ENCODE measurements at places on chromosomes 3 and 15.

GRCh38 chr15:31353931-31354330 is 27.3 kb downstream of the KLF13 start:
- no peak overlapping the region for H3K4me3 ChIP-seq
- no peak for DNase-seq
- peak overlapping the region; percentile 42 for H3K27ac ChIP-seq
- H3K4me1 ChIP-seq: peaks cover 38% of the 10 kb centered on the region
- H3K27me3 ChIP-seq: no peaks in the 10 kb centered on the region
- no peaks in the 10 kb centered on the region for H3K36me3 ChIP-seq

DNA sequence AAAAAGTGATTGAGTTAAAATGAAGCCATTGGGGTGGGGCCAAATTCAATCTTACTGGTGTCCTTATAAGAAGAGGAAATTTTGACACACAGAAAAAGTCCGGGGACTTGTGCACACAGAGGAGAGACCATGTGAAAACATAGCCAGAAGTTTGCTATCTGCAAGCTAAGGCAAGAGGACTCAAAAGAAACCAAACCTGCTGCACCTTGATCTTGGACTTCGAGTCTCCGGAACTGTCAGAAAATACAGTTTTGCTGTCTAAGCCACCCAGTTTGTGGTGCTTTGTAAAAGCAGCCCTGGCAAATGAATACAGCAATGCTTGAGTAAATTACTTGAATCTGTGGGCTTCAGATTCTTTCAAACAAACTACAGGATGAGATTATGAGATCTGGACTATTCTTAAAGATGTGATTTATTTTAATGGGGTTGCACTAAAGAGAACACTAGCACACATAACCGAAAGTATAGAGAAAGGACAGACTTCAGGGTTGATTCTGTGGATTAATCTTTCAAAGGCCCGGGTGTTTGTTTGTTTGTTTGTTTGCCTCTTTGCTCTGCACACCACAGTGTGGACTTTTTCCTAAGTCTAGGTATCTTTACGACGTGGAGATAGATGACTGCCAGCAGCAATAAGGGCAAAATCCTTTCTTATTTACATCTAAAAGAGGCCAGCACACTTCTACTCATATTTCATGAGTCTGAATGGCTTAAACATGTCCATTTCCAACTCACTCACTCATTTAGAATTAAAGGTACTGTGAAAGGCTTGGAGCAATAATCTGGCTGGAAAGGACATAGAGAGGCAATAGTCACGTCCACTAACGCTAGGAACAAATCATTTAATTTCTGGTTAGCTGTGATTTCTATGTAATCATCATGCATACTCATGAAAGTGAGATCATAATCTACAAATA is 53.9 kb upstream of the SSR3 start:
- H3K36me3 ChIP-seq: no peaks in the 10 kb centered on the region
- no peak for DNase-seq
- no peak overlapping the region for H3K4me3 ChIP-seq

DNA sequence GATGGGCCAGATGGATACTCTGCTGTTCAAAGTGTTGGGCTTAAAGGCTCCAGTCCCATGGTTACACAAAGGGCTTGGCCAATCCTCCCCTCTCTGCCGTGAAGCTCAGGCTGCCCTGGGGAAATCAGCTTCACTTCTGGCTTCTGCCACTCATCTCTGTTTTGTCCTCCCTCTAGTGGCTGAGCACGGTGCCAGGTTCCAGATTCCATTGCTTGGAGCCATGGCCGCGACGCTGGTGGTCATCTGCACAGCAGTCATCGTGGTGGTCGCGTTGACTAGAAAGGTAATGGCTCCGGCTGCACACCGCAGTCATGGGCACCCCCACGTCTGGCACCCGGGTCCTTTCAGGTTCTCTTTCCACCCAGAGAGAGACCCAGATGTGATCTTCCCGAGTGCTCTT is 5.6 kb downstream of the TIGIT start:
- no peaks in the 10 kb centered on the region for H3K4me1 ChIP-seq
- H3K4me3 ChIP-seq: no peak overlapping the region
- no peaks in the 10 kb centered on the region for H3K36me3 ChIP-seq
- H3K27me3 ChIP-seq: no peaks in the 10 kb centered on the region
- H3K27ac ChIP-seq: no peak overlapping the region

- H3K27ac ChIP-seq: no peak overlapping the region
- no peak for DNase-seq
- no peaks in the 10 kb centered on the region for H3K27me3 ChIP-seq
- no peaks in the 10 kb centered on the region for H3K36me3 ChIP-seq
Observed at GRCh38 chr3:101252307-101252706, 68.1 kb downstream of the IMPG2 start.

DNA sequence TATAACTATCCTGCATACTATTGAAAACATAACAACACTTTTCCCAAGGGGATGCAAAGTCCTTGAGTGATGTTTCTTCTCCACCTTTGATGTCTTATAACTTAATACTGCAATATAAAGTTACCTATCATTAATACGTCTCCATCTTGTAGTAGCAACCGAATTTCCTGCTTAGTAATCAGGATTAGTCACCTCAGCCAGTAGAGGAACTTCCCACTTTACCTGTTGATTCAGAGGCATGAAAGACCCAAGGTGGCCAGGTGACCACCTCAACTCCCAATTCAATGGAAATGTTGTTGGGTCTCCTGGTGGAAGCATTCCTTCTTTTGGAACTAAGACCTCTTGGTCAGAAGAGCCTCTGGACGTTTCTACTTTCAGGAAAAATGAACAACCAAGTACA is 3.5 kb upstream of the TMCC1 start:
- peaks cover 8% of the 10 kb centered on the region for H3K4me1 ChIP-seq
- no peak overlapping the region for H3K27ac ChIP-seq
- H3K4me3 ChIP-seq: no peak overlapping the region
- H3K27me3 ChIP-seq: no peaks in the 10 kb centered on the region
- H3K36me3 ChIP-seq: no peaks in the 10 kb centered on the region
- DNase-seq: no peak

- no peak overlapping the region for H3K27ac ChIP-seq
- no peaks in the 10 kb centered on the region for H3K27me3 ChIP-seq
- H3K4me3 ChIP-seq: no peak overlapping the region
- peaks cover 19% of the 10 kb centered on the region for H3K4me1 ChIP-seq
- no peak for DNase-seq
Observed at GRCh38 chr3:150242220-150242936, 165.7 kb upstream of the TSC22D2 start.

DNA sequence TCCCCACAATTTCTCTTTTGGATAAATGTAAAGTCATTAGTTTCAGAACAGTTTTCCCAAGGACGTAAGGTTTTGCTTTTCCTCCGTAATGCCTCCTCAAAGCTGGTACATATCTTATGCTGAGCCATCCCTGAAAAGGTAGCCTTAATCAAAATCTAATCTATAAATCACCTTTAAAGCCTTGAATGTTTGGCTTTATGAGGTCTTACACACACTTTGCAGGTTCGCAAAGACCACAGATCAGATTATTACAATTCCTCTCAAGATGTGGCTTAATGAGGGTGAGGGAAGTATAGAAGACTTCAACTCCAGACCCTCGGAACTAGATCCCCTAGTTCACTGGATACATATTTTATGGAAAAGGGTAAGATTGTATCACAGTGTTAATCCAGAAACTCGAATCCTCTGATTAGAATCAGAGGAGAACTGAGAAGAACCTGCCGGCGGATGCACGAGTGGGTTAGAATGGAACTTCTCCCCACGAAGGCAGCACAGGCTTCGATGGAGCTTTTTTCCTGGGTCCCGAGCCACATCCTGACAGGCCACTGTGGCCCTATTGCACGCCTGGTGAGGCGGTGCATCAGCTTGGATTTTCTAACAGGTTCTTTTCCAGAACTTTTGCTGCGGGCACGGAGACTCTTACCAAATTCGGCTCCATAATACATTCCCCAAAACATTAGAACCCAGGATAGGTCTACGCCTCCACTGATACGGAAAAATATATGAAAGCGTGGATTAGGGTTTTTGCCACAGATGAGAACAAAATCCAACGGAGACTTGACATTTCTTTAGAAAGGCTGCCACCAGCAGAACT is 1.2 kb downstream of the CTXND1 start:
- no peak for DNase-seq
- no peaks in the 10 kb centered on the region for H3K36me3 ChIP-seq
- no peak overlapping the region for H3K27ac ChIP-seq
- H3K4me1 ChIP-seq: no peaks in the 10 kb centered on the region
- peaks cover 44% of the 10 kb centered on the region for H3K27me3 ChIP-seq

DNA sequence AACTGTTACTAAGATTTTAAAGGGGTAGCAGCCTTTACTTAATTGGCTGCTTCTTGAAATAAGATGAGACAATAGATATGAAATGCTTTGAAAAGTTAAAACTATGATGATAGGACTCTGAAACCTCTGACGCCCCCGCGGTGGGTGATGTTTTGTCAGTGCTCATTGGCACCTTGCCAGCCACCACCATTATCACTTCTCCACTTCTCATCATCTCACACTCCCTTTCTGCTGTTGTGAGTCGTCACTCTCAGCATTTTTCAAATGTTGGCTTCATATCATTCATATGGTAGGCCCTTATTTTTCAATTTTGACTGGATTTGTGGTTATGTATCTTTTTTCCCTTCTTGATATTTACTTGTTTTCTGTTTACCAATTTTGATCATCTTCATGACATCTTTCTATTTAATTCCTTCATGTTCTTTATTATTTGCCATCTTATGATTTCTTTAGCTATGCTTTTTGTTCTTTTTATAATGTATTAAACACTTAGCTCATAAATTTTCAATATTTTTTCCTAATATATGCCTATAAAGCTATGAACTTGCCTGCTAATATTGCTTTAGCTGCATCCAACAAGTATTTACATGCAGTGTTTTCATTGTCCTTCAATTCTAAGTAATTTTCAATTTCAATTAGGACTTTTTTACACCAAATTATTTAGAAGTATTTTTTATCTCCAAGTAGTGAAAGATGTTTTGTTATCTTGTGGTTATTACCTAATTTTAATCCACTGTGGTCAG is 30.3 kb upstream of the SKOR1 start:
- no peaks in the 10 kb centered on the region for H3K27me3 ChIP-seq
- H3K36me3 ChIP-seq: no peaks in the 10 kb centered on the region
- H3K4me1 ChIP-seq: no peaks in the 10 kb centered on the region
- no peak for DNase-seq
- no peak overlapping the region for H3K27ac ChIP-seq

GRCh38 chr15:91872356-91873137 is 19.0 kb downstream of the SLCO3A1 start:
- peak overlapping the region; percentile 31 for H3K4me3 ChIP-seq
- H3K27ac ChIP-seq: peak overlapping the region; percentile 72
- DNase-seq: no peak
- H3K4me1 ChIP-seq: peaks cover 22% of the 10 kb centered on the region
- no peaks in the 10 kb centered on the region for H3K27me3 ChIP-seq

DNA sequence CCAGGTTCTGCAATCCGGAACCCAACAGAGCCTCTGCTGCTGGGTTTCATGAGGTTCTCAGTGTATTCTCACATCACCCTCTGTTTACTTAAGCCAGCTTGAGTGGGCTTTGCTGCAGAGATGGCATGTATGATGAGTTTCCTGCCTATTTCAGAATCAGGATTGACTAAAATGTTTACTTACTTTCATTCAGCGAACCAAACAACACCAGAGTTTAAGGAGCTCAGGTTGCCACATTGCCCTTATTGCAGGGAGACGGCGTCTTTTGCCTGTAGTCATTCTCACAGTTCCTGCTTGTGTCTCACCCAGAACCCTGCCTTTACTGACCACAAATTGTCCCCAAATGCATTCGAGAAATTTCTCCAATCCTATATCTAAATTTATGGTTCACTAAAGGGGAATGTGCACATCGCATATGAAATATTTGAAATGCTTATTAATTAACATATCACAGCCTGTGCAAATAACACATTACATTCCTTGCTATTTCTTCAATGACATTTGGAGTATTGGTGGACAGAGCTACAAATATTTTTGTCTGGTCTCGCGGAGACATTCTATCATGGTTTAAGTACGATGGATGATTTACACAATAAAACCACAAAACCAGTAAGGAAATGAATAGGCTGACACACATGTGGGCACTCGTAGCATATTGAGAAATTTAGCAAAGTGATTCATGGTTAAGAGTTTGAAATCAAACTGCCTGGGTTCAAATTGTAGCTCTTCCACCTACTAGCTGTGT is 377.2 kb upstream of the CFAP20DC start:
- peaks cover 3% of the 10 kb centered on the region for H3K27me3 ChIP-seq
- no peaks in the 10 kb centered on the region for H3K36me3 ChIP-seq
- no peak overlapping the region for H3K4me3 ChIP-seq
- peaks cover 39% of the 10 kb centered on the region for H3K4me1 ChIP-seq
- no peak for DNase-seq
